ENCODE measurements at places on chromosomes 5 and 9.

GRCh38 chr5:91079037-91079436, 304.1 kb downstream of the ARRDC3 start:
- DNase-seq, result no peak

DNA sequence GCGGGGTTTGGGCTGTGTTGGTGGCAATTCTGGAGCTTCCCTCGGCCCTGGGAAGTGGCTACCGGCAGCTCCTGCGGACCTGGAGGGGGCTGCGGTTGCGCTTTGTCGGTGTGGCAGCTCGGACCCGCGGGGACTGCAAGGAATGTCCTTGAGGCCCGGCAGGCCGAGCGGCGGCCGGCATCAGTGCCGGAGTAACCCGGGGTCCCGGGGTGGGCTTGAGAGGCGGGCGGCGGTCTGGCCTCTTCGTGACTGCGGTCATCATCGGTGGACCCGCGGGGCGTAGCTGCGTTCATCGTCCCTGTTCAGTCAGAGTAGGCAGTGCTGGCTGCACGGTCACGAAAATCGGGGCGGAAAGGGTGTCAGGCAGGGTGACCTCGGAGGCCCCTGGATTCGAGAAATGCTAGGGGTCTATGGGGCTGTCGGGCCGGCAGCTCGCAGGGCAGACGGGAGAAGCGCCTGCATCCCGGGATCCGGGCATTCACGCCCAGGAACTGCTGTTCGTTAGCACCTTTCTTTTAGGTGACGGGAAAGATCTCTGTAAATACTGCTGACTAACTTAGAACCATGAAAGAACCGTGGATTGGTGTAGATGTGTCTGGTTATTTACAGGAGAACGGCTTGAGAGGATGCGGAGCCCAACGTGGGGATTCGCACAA, 474 bp downstream of the HMGCR start:
- DNase-seq, result peak; percentile 37

GRCh38 chr9:33225319-33226147, 14.4 kb upstream of the SPINK4 start:
- peak; percentile 60 for DNase-seq

DNA sequence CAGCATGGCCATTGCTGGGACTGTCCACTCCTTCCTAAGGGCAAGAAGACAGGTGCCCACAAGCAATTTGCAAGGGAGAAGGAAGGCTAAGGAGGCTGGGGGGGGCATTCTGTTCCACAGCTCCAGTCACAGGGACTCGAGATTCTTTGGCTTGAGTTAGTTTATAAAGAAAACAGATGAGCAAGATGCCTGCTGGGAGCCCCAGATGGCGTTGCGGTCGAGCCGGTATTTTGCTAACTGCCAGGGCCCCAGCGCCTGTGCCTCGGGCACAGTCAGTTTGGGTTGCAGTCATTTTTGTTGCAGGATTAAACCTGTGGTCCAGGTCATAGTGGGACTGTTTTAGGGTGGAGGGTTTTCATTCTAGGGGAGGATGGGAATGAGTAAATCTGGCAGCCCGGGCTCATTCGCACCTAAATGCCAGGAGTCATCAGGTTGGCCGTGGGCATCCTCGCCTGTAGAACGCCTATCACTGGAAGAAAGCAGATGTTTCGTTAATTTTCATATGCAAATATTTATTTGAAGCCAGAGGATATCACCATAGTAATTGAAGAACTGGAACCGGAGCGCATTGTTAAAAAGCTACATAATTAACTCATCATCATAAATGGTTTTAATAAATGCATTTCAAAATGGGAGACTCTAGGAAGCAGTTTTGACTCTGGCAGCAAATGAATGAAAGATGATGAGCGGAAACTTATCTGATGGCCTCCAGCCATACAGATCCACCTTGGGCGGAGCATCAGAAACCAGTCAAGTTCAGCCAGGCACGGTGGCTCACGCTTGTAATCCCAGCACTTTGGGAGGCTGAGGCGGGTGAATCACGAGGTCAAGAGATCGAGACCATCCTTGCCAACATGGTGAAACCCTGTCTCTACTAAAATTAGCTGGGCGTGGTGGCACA, 87.1 kb upstream of the FCN2 start:
- DNase-seq, result no peak

DNA sequence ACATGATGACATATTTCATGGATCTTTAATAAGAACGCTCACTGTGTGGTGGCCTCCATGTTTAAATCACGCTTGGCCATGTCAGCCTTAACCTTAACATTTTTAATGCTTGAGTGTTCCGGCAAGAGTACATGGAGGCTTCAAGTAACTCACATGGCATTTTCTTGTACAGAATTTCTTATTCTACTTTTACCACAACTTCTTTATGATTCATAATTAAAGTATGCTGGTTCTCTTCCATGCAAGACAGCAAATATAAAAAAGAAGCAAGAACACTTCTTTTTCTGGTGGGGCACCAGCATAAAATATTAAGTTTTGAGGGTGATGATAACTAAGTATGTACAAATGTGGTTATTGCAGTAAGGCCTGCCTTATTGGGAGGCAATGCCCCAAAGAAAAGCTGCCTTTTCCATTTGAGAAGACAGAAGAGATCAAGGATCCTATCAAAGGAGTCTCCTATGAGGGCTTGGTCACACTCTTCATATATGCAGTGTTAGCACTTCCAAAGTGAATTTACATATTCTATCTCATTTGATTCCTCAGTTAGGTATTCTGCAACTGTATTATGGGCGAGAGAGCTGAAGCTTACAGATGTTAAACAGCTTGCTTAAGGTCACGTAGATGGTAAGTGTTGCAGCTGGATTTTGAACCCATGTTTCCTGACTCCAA, 382.7 kb upstream of the MEF2C start:
- no peak for DNase-seq

GRCh38 chr5:173191561-173191960, 43.4 kb downstream of the NKX2-5 start:
- DNase-seq, result no peak

DNA sequence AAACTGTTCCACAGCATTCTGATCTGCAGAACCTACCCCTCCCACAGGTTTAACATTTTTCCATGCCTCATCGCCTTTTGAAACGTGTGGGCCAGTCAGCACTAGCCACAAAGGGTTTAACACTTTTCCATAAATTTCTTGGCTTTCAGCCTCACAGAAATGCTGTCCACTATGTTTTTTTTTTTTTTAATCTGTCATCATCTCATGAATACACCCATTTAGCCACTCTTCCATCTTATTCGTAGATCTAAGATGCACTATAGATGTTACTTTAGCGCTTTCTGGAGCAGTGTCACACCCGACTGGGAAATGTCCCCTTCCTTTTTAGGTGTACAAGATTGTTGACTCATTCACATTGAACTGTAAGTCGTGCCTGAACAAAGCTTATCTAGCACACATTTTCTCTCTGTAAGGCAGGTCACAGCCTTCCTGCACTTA, 62.3 kb downstream of the GCNT1 start:
- no peak for DNase-seq

GRCh38 chr5:179606071-179606909, 17.2 kb downstream of the HNRNPH1 start:
- DNase-seq, result no peak

DNA sequence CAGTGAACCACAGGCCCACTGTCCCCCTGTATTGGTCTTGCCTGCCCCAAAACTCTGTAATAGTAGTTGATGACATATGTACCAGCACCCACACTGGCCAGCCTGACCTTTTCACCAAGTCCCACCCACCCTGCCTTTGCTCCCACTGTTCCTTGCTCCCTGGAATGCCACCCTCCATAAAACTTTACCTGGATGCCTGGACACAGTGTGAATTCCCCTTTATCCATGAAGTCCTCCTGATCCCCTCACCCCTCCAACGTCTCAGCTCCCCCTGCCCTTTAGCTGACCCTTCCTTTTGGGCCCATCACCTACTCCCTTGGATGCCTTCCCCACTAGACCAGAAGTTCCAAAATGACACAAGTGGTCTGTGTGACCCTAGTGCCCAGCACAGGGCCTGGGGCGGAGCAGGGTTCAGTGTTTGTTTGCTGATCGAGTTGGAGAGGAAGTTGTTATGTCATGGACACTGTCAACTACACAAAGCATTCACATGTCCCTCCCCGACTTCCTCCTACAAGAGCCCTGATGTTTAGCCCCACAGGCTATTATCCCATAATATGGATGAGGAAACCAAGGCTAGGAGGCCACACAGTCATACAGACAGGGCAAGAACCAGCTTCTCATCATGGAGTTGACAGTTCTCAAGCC, 16.1 kb downstream of the AMBP start:
- DNase-seq, result no peak

- DNase-seq, result no peak
These were observed 8.1 kb downstream of the SETD9 start for GRCh38 chr5:56917534-56917933.

- DNase-seq, result peak; percentile 9
These were observed at the start of gene SH3RF2 for GRCh38 chr5:145936401-145937131. SH3RF2 (plus strand) TSS chr5:145936578; CDS start chr5:145937929, 1,351 bp downstream.

- no peak for DNase-seq
These were observed 304.0 kb downstream of the PRELID2 start for GRCh38 chr5:145531038-145531734.

- DNase-seq, result no peak
These were observed 132.3 kb downstream of the MYO10 start for GRCh38 chr5:16803831-16804230.

GRCh38 chr5:60228676-60229075, 335.1 kb upstream of the PDE4D start:
- DNase-seq, result no peak
